Uterus (tissue), 4 donors: ENCODE measurements at places on chromosomes 4 and X. TPM values are rescaled to one million over a fixed set of nuclear protein-coding genes. Genes with fewer than 3 reads are reported as not detected.

GRCh38 chr4:156137679-156138473, 184.2 kb upstream of the CTSO start:
- H3K27ac ChIP-seq: no peak overlapping the region
- H3K27me3 ChIP-seq: no peaks in the 10 kb centered on the region
- H3K36me3 ChIP-seq: no peaks in the 10 kb centered on the region
- no peak overlapping the region for H3K4me3 ChIP-seq
- DNase-seq: no peak
- no peaks in the 10 kb centered on the region for H3K4me1 ChIP-seq

Gene PRRG3
- not detected for total RNA-seq

GRCh38 chr4:11397146-11397545, 31.5 kb downstream of the HS3ST1 start:
- no peak overlapping the region for H3K27ac ChIP-seq
- no peak overlapping the region for H3K4me3 ChIP-seq
- no peaks in the 10 kb centered on the region for H3K36me3 ChIP-seq
- no peak for DNase-seq
- H3K4me1 ChIP-seq: no peaks in the 10 kb centered on the region

Gene PFKFB1
- not detected for total RNA-seq

Gene CFAP99
- total RNA-seq: not detected
